ENCODE measurements at places on chromosomes 11 and 22.

- DNase-seq: no peak
Measured at GRCh38 chr11:1878137-1879031, 13.3 kb downstream of the PRR33 start.

DNA sequence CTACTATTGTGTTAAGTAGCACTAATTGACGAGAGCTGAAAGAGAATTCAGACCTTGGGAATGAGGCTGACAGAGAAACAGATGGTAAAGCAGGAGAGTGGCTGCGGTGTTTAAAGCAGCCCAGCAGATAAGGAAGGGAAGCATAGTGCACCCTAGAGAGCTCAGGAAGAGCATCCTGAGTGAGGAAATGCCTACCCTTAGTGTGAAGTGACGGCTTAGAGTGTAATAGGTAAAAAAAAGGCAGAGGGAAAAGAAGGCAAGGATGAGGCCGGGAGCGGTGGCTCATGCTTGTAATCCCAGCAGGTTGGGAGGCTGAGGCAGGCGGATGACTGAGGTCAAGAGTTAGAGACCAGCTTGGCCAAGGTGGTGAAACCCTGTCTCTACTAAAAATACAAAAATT, 22.4 kb upstream of the ETS1 start:
- no peak for DNase-seq

DNA sequence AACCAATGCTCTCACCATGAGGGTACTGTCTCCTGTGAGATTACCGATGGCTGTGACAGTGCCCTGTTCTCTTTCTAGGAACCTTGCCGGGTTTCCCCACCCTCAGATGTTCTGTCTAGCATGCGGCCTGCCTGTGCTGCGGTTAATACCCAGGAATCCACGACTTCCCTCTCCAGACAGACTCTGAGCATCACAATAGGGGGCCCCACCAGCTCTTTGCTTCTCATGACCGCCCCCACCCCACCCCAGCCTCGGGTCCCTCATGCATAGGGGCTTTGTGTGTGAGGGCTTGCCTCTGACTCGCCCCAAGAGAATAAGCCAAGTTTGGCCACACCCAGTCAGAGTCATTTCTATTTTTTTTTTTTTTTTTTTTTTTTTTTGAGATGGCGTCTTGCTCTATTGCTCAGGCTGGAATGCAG, 10.3 kb downstream of the PARVG start:
- no peak for DNase-seq

DNA sequence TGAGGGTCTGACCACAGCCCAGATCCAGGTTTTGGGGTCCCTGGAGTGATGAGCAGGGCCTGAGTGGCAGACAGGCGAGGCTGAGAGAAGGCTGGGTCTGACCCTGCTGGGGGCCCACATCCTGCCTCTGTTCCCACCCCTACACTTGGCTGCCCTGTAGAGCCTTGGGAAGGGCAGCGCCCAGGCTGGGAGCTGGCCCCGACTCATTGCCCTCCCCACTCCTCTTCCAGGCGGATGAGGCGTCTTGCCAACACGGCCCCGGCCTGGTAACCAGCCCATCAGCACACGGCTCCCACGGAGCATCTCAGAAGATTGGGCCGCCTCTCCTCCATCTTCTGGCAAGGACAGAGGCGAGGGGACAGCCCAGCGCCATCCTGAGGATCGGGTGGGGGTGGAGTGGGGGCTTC, 4.9 kb downstream of the DERL3 start:
- no peak for DNase-seq

GRCh38 chr11:42225664-42226063, 766.2 kb upstream of the LRRC4C start:
- DNase-seq: no peak

DNA sequence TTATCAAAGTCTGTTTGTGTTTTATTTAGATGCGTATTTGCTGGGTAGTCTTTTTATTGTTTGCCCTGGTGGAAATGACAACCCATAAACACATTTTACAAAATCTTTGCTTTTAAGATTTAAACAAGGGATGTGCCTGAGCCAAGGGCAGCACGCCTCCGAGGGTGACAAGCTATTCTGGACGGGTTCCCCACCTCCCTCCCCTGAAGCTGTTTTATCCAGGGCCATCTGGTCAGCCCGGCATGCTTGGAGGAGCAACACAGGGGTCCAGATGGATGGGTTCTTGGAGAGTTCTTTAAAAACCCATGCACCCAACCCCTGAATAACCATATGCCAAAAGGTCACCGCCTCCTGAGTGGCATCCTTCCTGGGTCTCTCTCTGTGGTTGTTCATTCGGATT, 408.9 kb downstream of the OPCML start:
- DNase-seq: no peak

DNA sequence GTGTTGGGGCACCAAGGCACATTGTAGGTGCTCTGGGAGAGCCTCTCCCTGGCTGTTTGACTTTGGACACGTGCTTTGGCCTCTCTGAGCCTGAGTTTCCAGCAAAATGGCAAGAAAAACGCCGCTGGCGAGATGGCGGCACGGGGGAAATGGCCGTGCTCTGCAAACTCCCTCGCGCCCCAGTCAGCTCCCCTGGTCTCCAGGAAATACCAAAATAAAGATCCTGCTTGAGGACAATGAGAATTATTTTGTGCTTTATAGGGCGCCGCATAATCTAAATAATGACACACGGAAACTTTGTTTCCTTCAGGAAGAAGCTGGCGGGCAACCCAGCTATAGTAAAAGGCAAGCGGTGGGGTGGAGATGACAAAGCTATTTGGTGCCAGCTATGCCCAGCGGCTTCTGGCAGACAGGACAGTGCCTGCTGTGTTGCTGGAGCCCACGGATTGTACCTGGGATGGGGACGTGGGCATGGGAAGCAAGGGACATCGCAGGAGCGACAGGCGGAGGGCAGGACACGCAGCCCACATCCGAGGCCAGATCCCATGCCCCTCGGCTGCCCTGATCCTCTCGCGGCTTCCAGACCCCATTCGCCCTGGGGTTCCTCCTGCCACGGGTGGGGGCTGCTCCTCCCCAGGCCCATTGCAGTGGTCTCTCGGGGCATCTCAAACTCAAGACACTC, 26.3 kb upstream of the RFPL3 start:
- DNase-seq: peak; percentile 48

GRCh38 chr11:63694596-63694995, 13.3 kb downstream of the RTN3 start:
- no peak for DNase-seq

DNA sequence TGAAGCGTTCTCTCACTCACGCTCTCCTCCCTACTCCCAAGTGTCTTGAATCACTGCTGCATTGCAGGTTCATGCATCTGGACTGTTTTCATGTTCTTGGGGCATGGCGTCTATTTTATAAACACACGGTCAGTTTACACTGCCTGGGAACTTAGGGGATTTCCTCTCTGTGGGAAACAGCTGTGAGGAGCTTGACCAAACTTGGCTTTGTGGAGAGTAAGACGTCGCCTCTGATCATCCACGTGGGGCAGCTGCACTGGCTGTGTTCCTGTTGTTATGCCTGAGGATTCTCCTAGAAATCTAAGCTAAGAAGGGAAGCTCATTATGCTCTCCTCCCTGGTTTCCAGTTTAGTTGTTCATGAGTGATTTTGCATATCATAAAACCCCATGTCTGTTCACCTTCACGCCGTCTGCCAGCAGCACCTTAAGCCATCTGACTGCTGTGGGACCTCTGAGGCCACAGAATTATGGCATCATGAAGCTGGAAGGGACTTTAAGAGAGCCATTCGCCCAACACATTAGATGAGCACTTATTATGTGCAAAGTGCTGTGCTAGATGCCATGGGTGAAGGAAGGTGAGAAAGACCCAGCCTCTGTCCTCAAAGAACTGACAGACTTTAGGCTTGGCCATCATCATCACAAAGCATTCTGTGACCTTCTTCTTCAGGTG, 38.8 kb upstream of the POU2AF1 start:
- no peak for DNase-seq

- DNase-seq: no peak
Measured at GRCh38 chr22:44407987-44408828, 89.8 kb downstream of the RTL6 start.

DNA sequence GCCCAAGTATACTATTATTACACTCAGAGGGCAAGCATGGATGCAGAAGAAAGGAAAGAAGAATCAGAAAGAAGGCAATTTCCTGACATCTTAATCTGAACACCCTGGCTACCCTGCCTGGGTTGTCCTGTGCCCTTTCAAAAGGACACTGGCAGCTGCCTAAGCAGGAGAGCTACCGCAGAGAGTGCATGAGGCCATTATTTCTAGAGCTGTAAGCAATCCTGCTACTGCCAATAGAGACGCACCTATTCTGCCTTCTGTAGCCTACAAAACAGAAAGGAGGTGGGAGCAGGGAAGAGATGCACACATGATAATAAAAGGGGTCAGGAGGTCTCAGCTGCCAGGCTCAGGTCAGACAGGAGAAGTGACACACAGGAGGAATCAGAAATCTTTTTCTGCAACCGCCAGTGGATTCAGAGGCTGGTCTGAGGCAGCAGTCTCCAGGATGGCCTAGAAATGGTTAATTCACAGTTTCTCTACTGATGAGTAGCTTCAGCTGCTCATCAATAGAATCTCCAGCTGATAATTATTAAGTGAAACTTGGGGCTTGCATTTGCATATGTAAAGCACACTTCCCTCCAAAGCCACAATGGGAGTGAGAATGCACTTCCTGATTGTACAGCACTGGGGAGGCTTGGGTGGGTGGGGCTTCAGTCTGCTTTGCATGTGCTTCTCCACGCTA, 253.9 kb downstream of the LARGE1 start:
- DNase-seq: no peak

DNA sequence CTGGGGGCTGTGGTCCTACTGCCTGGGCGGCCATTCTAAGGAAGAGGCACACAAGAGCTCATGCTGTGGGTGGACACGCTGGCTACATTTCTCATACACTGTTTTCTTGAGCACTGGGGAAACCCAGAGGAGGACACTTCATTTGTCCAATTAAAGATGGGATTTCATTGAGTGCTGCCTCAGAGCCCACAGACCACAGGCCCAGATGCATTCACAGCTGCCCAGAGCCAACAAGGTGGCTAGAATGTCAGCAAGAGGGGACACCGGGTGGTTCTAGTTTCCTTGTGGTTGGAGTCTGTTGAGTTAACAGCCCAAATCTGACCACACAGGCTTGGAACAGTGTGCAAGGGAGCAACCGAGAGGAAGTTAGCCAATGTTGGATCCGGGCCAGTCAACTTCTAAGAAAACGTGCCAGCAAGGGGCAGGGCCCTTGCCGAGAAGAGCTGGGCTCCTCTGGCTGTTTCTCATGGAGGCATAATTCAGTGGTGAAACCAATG, 35.0 kb upstream of the SORL1 start:
- no peak for DNase-seq

DNA sequence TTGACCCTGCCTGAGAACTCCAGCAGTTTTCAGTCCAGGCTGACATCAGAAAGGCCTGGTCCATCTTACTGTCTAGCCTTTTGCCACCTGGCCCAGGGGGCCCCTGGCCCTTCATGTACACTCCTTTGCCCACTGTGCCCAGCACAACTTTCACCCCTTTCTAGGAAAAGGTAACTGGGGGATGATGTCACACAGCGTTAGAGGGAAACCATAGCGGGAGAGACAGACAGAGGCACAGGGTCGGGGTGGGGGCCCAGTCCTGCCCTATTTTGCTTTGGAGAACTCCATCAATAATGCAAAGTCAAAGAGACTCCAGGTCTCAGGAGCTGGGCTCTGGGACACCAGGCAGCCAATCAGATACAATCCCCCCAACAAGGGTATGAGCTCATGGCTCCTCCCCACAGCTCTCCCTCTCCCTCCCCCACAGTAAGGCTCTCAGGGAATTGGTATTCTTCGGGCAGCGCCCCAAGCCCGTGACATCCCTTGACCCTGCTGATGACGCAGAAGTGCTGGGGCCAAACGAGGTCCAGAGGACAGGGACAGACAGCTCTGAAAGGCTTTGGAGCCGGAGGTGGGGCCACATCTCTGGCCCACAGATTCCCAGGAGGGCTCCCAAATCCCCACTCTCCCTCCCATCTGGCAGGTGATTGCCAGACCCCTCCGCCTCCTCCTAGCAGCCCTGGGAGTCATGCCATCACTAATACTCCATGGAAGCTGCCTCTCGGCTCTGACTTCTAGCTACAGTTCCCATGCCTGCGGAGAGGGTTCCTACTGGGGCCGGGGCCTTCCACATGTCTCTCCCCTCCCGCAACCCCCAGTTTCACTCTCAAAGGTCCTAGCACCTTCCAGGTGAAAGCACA, 5.9 kb downstream of the USP2 start:
- no peak for DNase-seq

DNA sequence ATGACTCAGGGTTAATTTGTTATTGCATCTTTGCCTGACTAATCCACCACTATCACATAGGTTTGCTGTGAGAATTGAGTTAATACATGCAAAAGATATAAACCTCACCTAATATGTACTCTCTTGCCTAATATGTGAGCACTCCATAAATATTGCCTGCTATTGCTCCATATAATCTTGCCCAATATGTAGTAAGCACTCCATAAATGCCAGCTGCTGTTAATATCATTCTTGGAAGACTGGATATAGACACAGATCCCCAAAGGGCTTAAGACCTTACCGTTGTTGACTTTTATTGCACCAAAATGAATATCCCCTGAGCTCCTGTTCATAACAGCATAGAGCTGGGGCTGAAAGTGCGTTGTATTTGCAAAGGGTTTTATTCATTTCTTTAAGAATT, 27.0 kb upstream of the LRRC55 start:
- no peak for DNase-seq

- no peak for DNase-seq
Measured at GRCh38 chr22:27580311-27580897, 221.2 kb downstream of the MN1 start.

DNA sequence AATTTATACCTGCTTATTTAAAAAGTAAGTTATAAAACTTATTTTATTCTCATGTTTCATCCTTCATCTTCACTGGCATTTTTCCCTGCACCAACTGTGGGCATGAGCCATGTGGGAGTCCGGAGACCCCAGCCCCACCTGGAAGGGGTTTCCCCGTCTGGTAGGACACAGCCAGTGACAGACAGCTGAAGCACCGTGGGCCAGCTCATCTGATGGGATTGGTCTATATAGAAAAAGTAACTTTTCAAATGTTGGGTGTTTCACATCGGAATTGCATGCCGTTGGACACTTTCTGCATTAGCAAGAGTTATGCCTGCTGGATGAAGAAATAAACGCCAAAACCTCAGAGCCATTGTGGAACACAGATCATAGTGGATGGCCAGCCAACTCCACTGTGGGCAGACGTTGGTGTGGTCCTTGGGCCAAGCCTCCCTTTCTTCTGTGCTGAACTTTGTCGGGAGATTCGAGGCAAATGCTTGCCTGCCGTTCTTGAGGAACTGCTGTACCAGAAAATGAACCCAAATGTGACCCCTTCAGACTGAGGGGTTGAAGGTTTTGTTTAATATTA, 1329.3 kb downstream of the TBC1D22A start:
- no peak for DNase-seq

DNA sequence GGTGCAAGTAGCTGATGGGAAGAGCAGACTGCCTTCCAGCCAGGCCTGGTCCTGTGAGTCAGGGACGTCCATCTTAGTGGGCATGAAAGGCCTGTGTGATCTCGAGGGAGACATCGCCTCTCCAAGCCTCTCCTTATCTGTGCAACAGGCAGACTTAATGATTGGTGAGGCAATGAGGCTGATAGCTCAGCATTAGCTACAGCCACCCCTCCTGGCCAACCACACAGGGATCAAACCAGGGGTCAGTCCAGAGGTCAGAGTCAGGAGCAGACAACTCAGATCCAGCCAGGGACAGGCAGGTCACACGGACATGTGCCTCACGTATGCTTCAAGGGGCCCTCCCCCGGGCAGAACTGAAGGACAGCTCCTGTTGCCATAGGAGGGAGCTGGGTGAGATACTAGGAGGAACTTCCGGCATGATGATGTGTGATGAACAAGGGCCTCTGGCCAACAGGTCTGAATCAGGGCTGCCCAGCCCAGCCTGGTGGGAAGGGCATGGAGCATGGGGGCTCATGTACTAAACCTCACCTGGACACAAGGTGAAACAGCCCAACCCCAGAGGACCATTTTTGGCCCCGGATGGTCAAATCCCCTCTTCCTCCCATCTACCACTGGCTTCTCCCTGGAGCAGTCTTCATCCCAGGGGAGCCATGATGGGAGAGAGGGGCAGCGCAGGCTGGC, 2.8 kb upstream of the APOC3 start:
- DNase-seq: no peak
